ENCODE measurements at places on chromosomes 1 and 21.

GRCh38 chr1:186082235-186082937 is 292.7 kb downstream of the TPR start:
- DNase-seq: peak; percentile 88

DNA sequence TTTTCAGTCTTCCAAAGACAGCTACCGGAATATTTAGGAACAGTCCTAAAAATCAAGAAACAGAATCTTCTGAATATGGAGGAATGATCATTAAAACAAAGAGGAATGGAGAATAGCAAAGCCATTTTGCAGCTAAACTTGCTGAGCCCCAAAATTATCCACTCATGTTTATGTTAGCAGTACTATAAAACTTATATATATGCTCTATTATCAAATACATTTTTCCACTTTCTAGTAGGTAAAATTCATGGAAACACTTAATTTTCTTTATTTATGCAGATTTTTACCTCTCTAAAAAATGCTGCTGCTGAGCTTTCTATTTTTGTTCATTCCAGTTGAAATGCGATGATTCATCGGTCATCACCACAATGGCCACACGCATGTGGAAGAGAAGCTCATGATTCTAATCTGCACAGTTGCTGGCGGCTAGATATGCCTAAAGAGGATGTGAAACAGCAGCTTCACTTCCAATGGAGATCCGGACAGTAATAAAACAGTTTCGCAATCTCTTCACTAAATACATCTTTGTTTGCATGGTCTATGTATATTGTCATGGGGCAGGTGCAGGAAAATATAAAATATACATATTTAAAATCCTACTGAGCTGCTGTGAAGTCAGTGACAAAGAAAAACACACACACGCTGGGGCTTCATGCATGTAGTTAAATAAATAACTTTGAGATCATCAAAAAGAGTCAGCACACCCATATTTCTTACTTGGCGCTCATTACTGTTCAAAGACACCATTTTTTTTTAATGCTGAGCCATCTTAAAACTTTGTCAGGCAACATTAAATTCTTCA is 292.2 kb downstream of the SMYD3 start:
- no peak for DNase-seq

GRCh38 chr1:151193856-151194255 is 3.9 kb upstream of the VPS72 start:
- DNase-seq: no peak

- no peak for DNase-seq
These were observed 33.8 kb downstream of the HS2ST1 start for GRCh38 chr1:86948212-86948611.

DNA sequence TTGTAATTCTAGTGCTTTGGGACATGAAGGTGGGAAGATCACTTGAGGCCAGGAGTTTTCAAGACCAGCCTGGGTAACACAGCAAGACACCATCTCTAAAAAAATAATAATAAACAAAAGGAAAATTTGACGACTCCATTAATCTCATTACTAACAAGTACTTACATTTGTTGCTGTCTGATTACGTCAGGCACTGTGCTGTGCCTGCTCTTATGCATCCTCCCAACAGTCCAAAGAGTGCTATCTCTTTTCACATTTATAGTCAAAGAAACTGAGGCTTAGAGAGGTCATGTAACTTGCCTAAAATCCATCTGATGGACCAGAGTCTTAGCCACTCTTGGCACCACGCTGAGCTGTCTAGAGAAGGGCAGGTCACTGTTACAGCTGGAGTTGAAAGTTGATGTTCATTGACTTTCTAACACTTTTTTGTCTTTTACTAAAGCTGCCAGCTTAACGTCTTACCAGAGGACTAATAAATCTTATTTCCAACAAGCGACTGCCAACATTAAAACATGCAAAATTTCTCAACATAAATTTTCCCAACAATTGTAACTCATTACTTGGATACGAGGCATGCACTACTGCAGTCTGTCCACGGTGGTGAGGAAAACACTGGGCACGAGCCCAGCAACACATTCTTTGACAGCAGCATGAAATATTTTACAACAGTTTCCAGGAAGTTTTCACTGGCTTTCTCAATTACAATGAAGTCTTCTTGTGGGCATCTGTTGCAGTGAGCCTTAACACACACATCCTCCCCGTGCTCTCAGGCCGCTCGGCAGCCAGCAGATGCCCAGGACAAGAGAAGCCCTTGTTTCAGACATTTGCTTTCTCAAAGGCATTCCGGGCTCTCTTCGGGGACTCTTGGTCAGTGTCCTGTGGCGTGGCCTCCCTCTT is 262.9 kb upstream of the PROX1 start:
- DNase-seq: peak; percentile 85

DNA sequence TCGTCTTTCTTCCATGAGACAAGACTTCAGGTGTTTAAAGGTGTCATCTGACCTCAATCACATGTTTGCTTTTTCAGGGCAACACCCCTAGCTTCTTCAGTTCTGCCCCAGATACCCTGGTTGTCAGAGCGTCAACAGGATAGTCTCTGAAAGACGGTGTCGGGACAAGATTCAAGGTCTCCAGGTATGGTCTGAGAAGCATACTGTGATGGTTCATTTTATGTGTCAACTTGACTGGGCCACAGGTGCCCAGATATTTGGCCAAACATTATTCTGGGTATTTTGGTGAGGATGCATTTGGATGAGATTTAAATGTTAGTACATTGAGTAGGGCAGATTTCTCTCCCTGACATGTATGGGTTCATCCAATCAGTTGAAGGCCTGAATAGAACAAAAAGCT is 148.3 kb downstream of the TGFBR3 start:
- no peak for DNase-seq

DNA sequence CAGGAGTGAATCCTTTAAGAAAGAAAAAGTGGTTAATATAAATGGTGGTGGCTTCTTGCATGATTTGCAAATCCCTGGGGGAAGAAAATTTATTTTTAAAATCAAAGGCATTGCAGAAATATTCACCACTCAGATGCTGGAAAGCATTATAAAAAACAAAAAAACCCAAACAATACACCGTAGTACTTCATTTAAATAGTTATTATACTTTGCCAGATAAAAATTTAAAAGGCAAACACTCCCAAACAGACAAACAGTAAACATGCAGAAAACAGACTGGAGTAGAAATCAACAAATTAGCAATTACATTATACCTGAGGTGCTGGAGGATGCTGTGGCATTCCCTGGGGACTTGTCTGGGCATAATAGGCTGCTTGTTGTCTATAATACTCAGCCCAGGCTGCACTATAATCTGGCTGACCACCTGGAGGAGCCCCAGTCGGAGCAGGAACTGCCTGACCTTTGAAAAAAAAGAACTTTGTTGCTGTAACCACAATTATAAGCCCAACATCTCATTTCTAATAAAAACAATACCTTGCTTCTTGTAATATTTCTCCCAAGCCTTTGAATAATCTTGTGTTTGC is 29.9 kb downstream of the FUBP1 start:
- DNase-seq: no peak

DNA sequence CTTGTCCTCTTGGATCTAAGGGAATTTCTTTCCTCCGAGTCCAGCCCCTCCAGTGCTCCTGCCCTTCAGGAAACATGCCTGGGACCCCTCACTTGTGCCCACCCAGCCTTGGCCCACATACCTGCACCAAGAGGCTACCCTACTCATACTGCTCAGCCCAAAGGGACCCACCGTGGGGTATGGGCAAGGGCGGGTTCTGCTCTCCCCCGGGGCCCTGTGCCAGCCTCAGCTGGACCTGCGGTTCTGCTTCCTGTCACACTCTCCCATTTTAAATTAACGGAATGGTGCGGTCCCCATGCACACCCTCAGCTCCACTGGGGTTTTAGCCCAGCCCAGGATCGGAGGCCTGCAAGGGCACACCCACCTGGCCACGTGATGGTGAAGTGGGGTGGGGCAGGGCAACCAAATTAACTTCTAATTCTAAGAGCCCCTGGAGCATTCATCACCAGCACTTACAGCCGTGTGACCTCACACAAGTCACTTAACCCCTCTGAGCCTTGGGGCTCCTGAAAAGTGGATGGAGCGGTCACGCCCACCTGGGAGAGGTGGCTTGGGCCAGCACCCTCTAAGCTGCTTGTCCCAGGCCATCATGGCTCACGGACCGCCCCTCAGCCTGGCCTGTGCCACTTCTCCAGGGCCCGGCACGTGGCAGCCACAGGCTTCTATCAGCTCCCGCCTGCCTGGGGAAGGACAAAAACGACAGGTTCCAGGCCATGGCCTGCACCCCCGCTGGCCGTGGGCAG is 28.3 kb downstream of the TP73 start:
- DNase-seq: no peak

- DNase-seq: no peak
These were observed 89.5 kb upstream of the RUNX3 start for GRCh38 chr1:25019337-25020172.

GRCh38 chr1:20476265-20477038 is 9.6 kb downstream of the CAMK2N1 start:
- no peak for DNase-seq

GRCh38 chr1:93448292-93448982 is 519 bp downstream of the FNBP1L start:
- peak; percentile 86 for DNase-seq

GRCh38 chr1:92975551-92976232 is 14.4 kb upstream of the DIPK1A start:
- no peak for DNase-seq

GRCh38 chr1:35406103-35406502 is 137.6 kb downstream of the ZMYM4 start:
- no peak for DNase-seq

- no peak for DNase-seq
These were observed 690 bp downstream of the RRP1 start for GRCh38 chr21:43790010-43790524.

- no peak for DNase-seq
These were observed 50.1 kb downstream of the KLHDC7A start for GRCh38 chr1:18530587-18531502.

DNA sequence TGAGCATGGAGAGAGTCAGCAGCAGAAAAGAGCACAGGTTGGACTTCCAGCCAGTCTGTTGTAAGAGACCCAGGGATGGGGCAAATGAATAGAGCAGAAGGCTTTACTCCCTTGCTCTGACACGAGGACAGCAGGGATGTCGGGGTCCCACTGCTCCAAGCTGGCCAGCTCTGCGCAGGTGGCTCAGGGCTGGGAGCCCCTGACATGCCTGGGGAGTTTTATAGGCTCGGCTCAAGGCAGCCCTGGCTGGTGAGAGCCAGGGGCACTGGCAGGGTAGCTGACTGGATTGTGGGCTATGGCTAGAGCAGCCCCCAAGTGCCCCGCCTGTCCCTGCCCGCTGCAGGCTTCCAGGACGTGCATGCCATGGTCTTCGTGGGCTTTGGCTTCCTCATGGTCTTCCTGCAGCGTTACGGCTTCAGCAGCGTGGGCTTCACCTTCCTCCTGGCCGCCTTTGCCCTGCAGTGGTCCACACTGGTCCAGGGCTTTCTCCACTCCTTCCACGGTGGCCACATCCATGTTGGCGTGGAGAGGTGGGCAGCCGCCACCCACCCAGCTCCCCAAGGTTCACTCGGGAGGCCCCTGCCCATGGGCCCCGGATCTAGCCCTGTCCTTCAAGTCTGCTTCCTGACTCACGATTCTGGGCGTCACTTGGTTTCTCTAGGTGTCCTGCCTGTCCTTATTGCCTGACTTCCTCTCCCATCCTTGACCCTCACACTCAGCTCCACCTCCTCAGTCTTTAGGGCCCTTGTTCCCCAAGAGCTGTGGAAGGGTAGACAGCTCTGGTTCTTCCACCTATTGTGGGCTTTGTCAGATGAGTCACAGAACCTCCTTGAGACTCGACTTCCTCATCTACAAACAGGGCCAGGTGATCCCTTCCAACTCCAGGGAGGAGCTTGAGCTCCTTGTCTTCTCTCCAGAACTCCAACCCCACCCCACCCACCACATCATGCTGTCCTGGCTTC is 8.2 kb downstream of the RHBG start:
- no peak for DNase-seq

- peak; percentile 93 for DNase-seq
These were observed 42.1 kb upstream of the SRP9 start for GRCh38 chr1:225735252-225736149.

GRCh38 chr1:15168479-15168878 is 14.9 kb downstream of the TMEM51 start:
- no peak for DNase-seq

- no peak for DNase-seq
These were observed 15.6 kb downstream of the SMG7 start for GRCh38 chr1:183487674-183488442.

GRCh38 chr1:1583347-1584010 is 8.8 kb upstream of the SSU72 start:
- no peak for DNase-seq

GRCh38 chr1:156553860-156554485 is 18.4 kb downstream of the IQGAP3 start:
- peak; percentile 52 for DNase-seq

DNA sequence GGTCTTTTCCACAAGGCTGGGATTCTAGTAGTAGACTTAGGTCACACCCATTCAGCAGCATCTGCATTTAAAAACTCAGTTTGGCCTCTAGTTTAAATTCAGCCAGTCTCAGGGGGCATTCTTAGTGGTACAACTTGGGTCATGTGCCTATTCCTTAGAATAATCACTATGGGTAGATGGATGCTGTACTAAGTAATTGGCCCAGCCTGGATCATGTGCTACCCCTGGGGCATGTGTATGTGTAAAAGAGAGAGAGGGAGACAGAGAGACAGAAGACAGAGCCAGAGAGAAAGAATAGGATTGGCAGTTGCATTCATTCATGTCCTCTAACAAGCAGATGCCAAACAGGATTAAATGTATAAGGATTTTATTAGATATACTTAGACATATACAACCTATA is 13.6 kb upstream of the SYT14 start:
- DNase-seq: no peak

GRCh38 chr1:22615886-22616285 is 20.5 kb upstream of the C1QA start:
- DNase-seq: no peak

DNA sequence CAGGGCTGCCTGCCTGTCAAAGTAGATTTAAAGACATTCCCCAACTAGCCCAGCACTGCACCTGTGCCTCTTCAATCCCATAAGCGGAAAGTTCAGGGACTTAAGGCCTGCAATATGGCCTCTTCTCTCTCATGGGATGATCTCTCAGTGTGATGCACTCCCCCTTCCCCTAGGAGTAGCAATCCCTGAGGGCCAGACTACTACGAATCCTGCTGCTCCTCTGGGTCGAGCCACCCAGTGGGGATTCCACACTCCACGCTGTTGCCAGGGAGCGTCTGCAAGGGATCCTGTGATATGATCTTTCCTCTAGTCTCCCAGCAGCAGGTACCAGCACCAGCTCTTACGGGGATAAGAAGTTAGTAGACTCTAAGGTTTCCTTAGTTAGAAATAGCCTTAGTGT is 13.2 kb upstream of the OR6N2 start:
- no peak for DNase-seq
